ENCODE measurements at places on chromosomes 16 and 17.

- DNase-seq: no peak
Observed at GRCh38 chr17:60416368-60416925, 5.8 kb upstream of the CHCT1 start.

GRCh38 chr17:49123061-49123460 is 9.5 kb upstream of the B4GALNT2 start:
- no peak for DNase-seq

DNA sequence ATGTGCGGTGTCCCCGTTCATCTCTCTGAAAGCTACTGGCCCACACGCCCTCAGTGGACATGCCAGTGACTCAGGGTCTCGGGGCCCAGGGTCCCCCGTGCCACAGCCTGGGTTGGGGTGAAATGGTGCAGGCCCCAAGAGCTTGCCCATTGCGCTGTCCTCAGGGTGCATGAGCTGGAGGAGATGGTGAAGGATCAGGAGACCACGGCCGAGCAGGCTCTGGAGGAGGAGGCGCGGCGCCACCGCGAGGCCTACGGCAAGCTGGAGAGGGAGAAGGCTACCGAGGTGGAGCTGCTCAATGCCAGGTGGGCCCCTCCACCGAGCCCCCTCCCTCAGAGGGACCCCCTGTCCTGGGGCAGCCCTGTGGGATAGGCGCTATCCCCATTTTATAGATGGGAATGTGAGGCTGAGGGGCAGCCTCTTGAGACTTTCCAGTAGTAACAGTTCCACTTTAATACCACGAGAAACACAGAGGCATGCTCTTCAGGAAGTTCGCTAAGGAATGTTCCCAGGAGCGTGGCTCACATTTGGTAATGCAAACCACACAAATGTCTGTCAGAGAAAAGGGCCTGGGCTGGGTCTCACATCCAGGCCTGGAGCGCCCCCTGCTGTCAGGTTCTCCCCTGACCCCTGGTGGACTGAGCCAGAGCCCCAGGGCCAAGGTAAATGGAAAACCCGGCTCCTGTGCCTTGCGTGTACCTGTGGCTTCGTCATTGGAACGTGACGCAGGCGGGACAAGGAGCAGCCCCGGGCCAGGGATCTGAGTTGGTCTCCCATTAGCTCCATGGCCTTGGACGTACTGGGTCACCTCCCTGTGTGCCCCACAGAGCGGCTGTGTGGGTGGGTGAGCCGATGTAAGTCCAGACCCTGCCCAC is 133.7 kb downstream of the RAB11FIP4 start:
- DNase-seq: peak; percentile 82

DNA sequence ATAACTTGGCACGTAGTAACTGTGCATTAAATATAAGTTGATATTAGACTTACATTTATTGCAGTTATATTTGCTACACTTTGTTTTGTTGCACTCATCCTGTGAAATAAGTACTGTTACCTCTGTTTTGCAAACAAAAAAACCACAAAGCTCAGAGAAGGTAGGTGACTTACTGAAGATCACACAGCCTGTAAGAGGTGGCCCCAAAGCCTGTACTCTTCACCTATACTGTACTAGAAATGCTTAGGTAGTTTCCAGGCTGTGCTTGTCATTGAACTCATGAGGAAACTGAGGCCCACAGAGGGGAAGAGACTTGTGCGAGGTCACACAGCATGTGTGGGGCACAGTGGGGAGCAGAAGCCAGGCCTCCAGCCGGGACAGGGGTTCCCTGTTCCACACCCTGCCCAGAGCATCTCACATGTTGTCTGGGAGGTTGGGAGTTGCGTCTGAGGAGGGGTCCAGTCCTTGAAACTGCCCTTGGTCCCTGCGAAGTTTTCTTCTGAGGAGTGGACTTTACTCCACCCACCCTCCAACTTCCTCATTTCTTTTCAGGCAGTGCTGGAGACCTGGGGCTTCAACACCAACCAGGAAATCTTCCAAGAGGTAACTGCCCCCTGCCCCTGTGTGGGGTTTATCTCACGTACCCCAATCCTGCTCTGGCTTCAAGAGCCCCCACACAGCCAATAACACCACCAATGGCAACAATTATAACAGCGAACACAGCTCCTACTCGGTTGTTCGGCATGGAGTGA is 13.0 kb downstream of the CETP start:
- no peak for DNase-seq

- DNase-seq: no peak
Observed at GRCh38 chr17:56610321-56610720, 16.8 kb downstream of the NOG start.

- DNase-seq: no peak
Observed at GRCh38 chr17:82215095-82215971, 2.7 kb upstream of the CCDC57 start.
